Activated CD4-positive, alpha-beta T cell treated with anti-CD3 and anti-CD28 coated beads, Interleukin-2, amount 10 ng/mL, durations not matched to agents 7 days and 5 days (primary cell): ENCODE measurements at places on chromosomes 7 and 10. TPM values are rescaled to one million over a fixed set of nuclear protein-coding genes. Genes with fewer than 3 reads are reported as not detected.

The STEAP1B gene
- 0.19 TPM for total RNA-seq

The MMS19 gene
- 68.6 TPM for total RNA-seq

The LAMTOR4 gene
- total RNA-seq: 124 TPM

The MKX gene
- total RNA-seq: not detected

DNA sequence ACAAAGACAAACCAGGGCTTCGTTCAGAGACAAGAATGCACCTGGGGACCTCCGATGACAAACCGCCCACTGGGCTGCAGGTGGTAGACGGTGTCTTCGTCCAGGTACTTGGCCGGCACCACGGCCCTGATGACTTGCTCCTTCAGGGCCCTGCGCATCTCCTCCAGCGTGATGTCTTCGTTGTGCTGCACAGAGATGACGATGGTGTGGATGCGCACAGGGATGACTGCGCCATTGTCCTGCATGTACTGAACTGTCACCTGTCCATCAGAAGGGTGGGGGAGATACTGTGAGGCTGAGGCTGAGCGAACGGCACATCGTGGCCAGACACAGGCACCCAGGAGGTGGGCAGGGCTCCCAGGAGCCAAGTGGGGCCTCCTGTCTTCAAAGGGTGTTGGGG is 13.1 kb downstream of the MAT1A start:
- no peak for DNase-seq

- no peak for DNase-seq
Measured at GRCh38 chr7:98115746-98116525, 9.3 kb downstream of the LMTK2 start.

- no peak for DNase-seq
Measured at GRCh38 chr7:117251687-117252086, 71.2 kb downstream of the WNT2 start.

DNA sequence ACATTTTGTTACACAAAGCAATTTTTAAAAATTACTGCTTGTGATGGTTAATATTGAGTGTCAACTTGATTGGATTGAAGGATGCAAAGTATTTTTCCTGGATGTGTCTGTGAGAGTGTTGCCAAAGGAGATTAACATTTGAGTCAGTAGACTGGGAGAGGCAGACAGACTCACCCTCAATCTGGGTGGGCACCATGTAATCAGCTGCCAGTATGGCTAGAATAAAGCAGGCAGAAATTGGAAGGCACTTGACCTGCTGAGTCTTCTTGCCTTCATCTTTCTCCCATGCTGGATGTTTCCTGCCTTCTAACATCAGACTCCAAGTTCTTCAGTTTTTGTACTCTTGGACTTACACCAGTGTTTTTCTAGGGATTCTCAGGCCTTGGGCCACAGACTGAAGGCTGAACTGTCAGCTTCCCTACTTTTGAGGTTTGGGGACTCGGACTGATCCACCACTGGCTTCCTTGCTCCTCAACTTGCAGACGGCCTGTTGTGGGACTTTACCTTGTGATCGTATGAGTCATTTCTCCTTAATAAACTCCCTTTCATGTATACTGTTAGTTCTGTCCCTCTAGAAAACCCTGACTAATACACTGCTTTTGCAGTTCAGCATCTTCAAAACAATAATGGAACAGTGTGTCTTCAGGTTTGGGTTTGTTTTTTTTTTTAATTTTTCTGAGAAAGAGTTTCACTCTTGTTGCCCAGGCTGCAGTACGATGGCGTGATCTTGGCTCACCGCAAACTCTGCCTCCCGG is 244.1 kb upstream of the SEMA3C start:
- DNase-seq: no peak

DNA sequence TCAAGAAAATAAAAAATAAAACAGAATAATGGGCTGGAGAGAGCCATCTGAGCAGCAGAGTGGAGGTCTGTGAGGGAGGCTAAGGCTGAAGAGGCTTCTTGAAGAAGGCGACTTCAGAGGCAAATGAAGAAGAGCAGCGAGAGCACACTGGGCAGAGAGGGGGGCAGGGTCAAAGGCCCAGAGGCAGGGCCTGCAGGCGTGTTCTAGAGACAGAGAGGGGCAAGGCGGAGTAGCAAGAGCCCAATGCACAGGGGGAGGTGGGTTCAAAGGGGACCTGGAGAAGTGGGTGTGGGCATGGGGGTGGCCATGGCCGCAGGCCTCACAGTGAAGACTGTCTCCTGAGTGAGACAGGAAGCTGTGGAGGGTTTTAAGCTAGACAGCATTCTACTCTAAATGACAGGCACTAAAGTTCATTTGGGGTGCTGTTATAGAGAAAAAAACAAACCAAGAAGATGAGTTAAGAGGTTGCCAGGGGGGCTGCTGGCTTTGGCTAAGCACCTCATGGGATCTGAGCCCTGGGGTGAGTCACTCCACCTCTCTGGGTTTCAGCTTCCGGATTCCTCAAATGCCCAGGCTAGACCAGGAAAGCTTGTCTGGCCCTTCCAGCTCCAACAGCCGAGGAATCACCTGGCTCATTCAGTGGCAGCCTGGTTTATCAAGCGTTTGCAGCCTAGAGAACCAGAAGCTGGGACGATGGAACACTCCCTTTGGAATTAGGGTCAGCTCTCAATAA is 81.7 kb downstream of the DLG5 start:
- no peak for DNase-seq

GRCh38 chr10:114343623-114344505 is 60.4 kb downstream of the AFAP1L2 start:
- no peak for DNase-seq

- DNase-seq: no peak
Measured at GRCh38 chr7:49014870-49015269, 90.5 kb downstream of the CDC14C start.

- DNase-seq: no peak
Measured at GRCh38 chr7:117116211-117116610, 162.9 kb downstream of the ST7 start.

DNA sequence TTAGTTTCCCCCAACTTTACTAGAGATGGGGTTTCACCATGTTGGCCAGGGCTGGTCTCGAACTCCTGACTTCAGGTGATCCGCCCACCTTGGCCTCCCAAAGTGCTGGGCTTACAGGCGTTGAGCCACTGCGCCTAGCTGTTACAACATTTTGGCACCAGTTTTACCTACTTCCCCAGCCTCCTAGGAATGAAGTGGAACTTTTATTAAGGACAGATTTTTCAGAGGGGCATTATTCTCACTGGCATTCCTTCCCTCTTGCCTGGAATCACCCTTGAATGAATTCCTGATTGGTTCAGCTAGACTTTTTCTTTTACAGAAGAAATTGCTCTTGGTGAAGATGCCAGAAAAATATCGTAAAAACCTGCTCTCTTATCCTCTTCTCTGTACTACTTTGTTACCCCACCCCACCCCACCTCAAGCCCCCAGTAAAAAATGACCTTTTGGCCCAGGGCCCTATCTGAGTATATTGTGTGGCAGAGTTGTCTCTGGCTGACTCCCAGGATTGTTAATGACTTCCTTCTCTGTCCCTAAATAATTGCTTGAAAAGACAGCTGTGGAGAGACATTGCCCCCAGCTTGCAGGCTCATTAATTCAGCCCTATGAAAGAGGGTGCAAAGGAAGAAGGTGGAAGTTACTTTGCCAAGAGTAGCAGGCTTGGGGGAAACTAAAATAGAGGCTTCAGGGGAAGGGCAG is 189.6 kb downstream of the AUTS2 start:
- no peak for DNase-seq
